ENCODE measurements at places on chromosomes 1 and 21. TPM values are rescaled to one million over a fixed set of nuclear protein-coding genes. Genes with fewer than 3 reads are reported as not detected.
A peak's percentile ranks its signal among the peaks of the same experiment; 100 is the strongest.

The RNU1-2 gene
- 4,558 TPM for total RNA-seq

The ADAMTSL4 gene
- total RNA-seq = 37.9 TPM

The F3 gene
- total RNA-seq = 1.5 TPM

The SPATA45 gene
- total RNA-seq = not detected

The LCE1B gene
- not detected for total RNA-seq

DNA sequence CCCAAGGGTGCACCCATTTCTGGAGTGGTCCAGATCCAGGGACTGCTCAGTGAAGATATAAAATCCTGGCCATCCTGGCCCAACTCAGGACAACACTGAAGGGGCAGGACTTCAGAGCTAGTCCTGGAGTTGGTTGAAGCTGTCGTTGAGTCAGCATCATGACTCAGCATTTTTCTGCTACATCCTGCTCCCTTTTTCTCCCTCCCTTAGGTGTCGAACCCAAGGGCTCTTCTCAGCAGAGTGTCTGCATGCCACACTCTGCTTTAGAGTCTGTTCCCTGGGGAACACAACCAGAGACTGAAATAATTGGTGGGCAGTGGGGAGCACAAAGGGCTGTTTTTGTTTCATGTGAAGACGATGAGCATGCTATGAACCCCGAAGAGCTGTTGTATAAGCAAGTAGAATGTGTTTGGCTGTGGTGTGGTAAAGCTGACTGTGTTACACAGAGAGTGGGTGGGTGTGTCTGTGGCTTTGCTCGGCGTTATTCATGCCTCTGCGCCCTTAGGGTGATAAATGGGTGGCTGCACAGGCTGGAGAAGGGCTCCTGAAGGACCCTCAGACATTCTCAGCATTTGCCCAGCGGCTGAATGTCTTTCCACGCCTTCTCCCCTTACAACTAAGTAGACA is 167.2 kb downstream of the CYYR1 start:
- DNase-seq = no peak

DNA sequence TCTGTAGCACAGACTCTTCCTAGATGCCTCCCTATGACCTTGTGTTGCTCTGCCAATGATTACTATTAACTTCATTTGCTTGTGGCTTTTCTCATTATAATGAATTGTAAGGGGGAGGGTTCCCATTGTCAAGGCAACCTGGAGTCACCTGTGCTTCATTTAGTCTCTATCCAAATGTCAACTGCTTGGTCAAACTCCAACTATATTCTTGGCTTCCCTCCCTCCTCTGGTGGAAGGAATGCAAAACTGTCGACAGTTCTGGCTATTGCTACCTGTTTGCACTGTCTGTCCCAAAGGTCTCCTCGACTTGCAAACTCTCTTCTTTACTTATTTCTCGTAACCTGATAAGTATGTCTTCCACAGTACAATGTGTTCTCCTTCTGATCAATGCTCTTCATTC is 100.3 kb downstream of the CACNA1E start:
- DNase-seq = no peak

DNA sequence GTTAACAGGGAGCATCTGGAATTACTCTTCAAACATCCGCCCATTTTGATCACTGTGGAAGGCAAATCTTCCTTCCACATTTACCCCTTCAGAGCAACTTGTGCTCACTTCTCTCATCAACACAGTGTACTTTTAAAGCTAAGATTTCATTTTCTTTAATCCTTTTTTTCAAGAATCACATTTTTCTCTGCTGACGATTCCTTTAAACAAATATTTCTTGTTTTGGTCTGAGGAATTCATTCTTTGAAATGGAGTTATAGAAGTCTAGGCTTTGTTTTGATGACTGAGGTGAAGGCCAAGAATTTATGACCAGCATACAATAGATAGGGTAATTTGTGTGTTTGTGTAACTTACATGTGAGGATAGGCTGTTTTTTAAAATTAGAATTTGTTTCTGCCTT is 25.6 kb downstream of the LRRC42 start:
- no peak for DNase-seq

DNA sequence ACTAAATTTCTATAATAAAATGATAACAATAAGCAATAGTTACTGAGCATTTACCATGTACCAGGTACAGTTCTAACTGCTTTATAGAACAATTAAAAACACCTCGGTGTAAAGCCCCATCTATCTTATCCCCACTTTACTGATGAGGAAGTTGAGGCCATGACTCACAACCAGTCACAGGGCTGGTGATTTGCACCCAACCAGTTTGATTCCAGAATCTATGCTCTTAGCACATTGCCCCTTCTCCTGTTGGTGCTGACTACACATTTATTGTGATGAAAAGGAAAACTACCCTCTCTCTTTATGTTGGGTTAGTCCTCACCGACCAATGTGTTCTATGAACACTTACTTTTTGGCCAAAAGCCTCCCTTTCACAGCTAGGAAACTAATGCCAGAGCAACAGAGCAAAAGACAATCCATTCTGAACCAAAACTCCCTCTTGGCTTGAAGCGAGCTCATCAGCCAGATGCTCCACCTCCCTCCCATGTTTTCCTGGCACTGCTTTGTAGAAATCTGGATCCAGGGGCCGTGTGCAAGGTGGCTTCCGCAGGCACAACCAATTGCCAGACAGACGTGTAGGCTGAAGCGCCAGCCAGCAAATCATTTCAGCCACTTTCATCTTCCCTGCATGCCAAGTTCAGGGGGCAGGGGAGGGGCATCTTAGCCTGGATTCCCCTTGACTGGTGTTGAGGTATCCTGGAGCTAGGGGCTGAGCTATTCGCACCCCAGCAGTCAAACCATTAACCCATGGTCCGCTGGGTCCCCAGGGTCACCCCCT is 32.0 kb upstream of the SLC30A1 start:
- no peak for DNase-seq

- no peak for DNase-seq
Measured at GRCh38 chr1:90488451-90488850, 228.7 kb downstream of the BARHL2 start.

- DNase-seq = no peak
Measured at GRCh38 chr1:119879510-119880434, 16.5 kb downstream of the ADAM30 start.

DNA sequence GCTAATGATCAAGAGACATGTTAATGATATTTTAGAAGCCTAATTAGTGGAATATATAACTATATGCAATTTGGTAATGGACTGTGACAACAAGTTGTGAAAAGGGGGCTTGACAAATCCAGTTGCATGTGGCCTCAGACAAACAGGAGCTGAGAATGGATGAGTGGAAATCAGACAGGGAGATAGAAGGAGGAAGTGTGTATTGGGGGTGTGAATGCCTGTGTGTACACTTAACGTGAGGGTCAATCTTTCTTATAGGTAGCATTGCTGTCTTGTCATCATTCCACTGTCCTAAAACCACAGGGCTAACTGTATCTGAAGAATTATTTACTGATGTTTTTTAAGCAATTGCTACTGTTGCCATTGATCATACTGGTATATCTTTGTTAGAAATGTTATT is 64.8 kb downstream of the PBX1 start:
- DNase-seq = no peak

DNA sequence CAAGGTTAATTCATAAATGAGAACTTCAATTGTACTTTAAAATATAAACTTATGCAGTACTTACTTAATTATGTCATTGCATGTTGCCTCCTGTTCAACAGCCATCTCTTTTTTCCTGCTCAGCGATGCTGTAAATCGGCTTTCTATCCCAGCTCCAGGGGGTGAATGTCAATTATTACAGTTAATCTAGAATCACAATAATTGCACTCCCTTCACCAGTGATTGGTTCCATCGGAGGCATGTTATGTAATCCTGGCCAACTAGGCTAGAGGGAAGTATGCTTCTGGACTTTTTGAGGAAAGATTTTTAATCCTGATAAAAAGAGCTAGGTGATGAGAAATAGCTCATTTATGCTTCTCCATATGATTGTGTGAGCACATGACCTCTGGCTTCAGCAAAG is 53.8 kb upstream of the SGIP1 start:
- DNase-seq = no peak

DNA sequence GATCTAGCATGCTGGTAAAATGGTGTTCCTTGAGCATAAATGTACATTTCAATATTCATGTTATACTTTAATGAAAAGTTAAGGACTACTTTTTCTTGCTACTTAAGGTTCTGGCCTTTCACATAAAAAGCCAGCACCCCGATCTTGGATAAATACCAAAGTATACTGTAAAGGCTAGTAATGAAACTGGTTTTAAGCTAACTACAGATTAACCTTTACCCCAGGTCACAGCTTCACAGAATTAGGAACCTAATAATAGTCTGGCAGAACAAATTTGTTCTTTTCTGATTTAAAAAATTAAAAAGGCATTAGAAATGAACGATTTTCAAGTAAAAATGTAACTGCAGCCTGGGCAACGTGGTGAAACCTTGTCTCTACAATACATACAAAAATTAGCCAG is 23.5 kb downstream of the DIPK1A start:
- no peak for DNase-seq

DNA sequence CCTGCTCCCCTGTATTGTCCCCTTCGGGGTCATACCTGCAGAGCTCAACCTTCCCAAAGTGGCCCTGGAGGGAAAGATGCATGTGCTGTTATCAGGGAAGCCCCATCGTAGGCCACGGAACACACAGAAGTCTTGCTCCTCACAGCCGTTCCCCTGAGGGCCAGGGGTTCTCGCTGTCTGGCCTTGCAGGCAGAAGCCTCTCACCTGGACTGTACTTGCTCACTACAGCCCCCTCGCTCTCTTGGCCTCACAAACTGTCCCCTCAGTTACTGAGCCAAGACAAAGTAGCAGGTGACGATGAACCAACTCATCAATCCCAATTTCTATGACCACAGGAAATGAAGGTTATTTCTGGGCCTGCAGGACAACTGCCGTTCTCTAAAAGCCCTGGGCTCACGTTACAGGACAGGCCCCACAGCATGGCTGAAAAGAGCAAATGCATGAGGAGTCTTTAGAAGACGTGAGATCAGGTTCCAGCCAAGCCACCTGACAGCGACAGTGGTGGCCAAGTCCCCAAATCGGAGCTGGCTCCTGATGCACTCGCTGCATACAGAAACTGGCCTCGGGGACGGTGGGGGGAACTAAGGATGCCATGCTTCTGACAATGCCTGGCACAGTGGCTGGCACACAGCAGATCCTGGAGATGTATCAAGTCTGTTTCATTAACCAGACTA is 95.0 kb downstream of the RAVER2 start:
- peak; percentile 69 for DNase-seq

- DNase-seq = no peak
Measured at GRCh38 chr1:43444151-43444828, 9.4 kb downstream of the HYI start.
